HepG2 (cell line): ENCODE measurements at places on chromosomes 4 and X.
A peak's percentile ranks its signal among the peaks of the same experiment; 100 is the strongest.

- no peak for DNase-seq
These were observed 1603.0 kb upstream of the TENM3 start for GRCh38 chr4:180640193-180640592.

- DNase-seq = no peak
These were observed 269.3 kb upstream of the HS3ST1 start for GRCh38 chr4:11698033-11698432.

- no peak for DNase-seq
These were observed 158.1 kb downstream of the KDR start for GRCh38 chr4:54967289-54967688.

GRCh38 chrX:10555846-10556245 lies 64.5 kb downstream of the MID1 start:
- no peak for DNase-seq

GRCh38 chrX:100750883-100751282 lies 19.0 kb upstream of the SYTL4 start:
- no peak for DNase-seq

GRCh38 chr4:127188847-127189246 lies 443.9 kb upstream of the INTU start:
- DNase-seq = no peak

- no peak for DNase-seq
These were observed 69.0 kb downstream of the HPRT1 start for GRCh38 chrX:134528960-134529359.

DNA sequence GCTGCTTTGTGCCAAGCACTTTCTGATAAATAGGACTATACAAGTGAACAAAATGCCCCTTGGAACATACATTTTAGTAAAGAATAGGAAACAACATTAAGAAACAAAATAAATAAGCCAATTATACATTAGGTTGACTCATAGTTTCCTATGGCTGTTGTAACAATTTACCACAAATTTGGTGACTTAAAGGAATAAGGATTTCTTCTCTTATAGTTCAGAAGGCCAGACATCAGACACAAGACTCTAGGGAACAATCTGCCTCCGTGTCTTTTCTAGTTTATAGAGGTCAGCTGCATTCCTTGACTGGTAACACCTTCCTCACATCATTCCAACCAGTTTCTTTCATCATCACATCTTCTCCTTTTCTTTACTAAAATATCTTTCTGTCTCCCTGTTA lies 235.9 kb upstream of the PCDH18 start:
- DNase-seq = no peak

- no peak for DNase-seq
These were observed 123.4 kb upstream of the PACRGL start for GRCh38 chr4:20576861-20577260.

- no peak for DNase-seq
These were observed 287.0 kb upstream of the RASGEF1B start for GRCh38 chr4:81758574-81759264.

GRCh38 chr4:80336582-80336981 lies 1.1 kb downstream of the CFAP299 start:
- DNase-seq = peak; percentile 13

GRCh38 chr4:39855909-39856512 lies 121.7 kb downstream of the PDS5A start:
- DNase-seq = no peak

DNA sequence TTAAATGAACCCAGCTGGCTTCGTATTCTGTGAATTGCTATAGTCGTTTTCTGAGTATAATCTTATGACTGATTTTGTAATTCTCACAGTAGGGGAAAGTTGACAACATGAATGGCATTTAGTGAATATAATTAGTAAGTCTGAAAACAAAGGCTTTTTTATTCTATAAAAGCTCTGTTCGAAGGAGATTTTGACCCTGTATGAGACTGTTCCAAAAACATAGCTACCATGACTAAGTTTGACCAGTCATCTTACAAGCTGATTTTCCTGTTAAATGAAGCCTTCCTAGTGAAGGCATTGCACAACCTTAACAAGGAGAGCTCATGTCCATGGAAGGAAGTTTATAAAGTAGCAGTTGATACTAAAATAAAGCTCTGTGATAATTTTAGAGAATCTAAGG lies 242.3 kb downstream of the RPA4 start:
- no peak for DNase-seq

- DNase-seq = peak; percentile 18
These were observed 59.7 kb downstream of the NBDY start for GRCh38 chrX:56788717-56789122.

GRCh38 chr4:48343551-48343950 lies 2.2 kb downstream of the SLAIN2 start:
- no peak for DNase-seq

- peak; percentile 15 for DNase-seq
These were observed 3.8 kb upstream of the CENPC start for GRCh38 chr4:67549123-67549522.

GRCh38 chr4:126018274-126018673 lies 703.5 kb downstream of the FAT4 start:
- no peak for DNase-seq

DNA sequence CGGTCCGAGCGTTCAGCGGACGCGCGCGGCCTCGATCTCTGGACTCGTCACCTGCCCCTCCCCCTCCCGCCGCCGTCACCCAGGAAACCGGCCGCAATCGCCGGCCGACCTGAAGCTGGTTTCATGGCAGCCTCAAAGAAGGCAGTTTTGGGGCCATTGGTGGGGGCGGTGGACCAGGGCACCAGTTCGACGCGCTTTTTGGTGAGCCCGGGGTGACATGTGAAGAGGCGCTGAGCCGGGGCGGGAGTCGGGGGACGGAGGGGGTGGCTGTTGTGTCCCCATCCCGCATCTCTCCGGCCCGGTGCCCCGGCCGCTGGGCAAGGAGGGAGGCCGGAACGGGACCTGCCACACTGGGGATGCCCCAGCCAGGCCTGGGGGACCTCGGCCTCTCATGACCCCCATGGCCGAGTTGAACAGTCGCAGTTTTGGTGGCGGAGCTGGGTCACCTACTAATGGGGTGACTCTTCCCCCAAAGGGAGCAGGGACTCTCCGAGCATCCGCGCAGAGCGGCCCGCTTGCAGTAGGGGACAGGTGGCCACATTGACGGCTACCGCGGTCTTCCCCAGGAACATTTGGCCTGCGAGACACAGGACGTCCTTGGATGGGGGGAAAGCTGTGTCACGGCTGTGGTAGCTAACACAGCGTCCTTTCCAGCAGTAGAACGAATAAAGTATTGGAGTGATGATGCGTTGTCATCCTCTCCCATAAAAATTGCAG lies at the start of gene GK:
Gene GK (plus strand): TSS at position 9 of the 717 bp plus-strand sequence. CDS start 115 bp downstream, at position 124.
- DNase-seq = no peak

DNA sequence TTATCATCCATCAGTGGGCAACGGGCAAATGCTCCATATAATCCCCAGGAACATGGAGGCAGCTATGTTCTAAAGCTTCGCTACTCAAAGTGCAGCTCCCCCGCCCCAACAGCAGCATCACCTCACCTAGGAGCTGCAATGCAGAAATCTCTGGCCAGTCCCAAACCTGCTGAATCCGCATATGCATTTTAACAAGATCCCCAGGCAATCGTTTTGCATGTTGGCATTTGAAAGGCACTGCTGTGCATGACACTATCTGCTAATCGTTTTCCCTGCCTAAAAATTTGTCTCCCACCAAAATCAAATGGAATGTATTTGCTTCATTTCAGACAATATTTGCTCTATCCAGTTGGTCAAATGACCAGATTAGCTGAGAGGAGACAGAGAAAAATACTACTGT lies 15.2 kb downstream of the ADGRG2 start:
- DNase-seq = no peak

GRCh38 chr4:77854431-77855111 lies 8.1 kb upstream of the MRPL1 start:
- DNase-seq = no peak

- no peak for DNase-seq
These were observed 9.5 kb upstream of the ANKRD50 start for GRCh38 chr4:124722071-124722470.

- DNase-seq = no peak
These were observed 36.0 kb downstream of the TRIML1 start for GRCh38 chr4:188175288-188175687.

GRCh38 chrX:119667111-119667878 lies 25.7 kb downstream of the SEPTIN6 start:
- DNase-seq = no peak

- DNase-seq = no peak
These were observed 357 bp upstream of the ADGRG2 start for GRCh38 chrX:19122641-19123009.

DNA sequence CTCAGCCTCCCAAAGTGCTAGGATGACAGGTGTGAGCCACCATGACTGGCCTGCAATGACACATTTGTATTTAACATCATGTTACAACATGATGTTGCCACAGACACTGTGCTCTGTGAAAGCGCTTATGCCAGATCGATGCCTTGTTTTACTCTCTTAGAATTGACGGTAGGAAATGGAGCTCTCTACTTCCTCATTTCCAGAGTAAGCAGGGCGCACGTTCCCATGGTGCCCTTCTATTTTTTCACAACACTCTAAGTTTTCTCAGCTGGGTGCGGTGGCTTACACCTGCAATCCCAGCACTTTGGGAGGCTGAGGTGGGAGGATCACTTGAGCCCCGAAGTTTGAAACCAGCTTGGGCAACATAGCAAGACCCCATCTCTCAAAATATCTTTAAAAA lies 60.7 kb upstream of the DHRSX start:
- DNase-seq = no peak

- no peak for DNase-seq
These were observed 46.9 kb downstream of the HSPA4L start for GRCh38 chr4:127829014-127829413.

- no peak for DNase-seq
These were observed 563 bp downstream of the FAM13A start for GRCh38 chr4:89056292-89056952.

DNA sequence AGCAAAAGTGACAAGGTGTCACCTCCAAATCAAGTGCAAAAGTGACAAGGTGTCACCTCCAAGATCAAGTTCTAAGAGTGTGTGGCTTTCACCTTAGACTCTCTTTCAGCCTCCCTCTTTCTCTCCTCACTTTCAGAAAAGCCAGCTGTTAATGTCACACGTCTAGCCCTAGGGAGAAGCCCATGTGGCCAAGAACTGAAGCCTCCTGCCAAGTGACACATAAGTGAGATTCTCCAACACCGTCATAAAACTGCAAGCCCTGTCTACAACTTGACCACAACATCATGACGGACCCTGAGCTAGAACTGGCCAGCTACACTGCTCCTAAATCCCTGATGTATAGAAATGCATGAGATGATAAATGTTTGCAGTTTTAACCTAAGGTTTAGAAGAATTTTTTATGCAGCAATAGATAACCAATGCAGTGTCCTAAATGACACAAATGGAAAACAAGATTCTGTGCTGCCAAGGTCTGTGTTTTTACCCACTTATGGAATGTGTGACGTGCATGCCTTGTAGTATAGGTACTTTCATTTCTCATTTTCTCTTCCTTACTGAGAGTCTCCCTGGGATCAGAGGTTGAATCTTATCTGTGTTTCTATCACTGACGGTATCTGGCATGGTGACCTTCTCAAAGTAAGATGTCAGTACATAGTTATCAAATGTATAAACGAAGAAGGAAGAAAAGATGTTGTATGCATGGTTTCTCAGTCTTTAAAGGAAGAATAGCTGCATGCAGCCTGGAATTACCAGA lies 25.0 kb downstream of the NLGN4X start:
- DNase-seq = no peak

DNA sequence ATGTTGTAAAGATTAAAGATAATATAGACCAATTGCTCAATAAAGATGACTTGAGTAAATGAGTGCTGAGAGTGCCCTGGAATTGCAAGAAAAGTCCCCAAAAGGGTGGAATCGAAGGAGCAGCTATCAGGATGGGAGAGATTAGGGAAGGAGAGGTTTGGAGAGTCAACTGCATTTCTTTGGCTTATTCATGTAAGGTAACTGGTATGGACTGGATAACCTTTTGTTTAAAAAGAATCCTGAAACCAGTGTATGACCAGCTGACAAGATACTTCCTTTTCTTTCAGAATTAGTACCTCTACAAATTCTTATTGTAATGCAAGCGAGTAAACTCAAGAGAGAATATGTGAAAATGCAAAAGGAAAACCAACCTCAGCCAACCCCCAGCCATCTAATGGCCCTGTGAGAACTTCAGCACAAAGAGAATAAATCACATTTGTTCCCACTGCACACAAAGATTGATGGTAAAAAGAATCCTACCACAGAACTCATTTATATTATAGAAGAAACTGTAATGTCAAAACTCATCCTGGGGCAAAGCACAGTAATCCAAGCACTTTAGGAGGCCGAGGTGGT lies 24.5 kb upstream of the SPP1 start:
- DNase-seq = no peak

GRCh38 chr4:41375561-41375960 lies 118.8 kb downstream of the UCHL1 start:
- DNase-seq = no peak

- DNase-seq = no peak
These were observed 177.8 kb upstream of the C1QTNF7 start for GRCh38 chr4:15250021-15250441.

DNA sequence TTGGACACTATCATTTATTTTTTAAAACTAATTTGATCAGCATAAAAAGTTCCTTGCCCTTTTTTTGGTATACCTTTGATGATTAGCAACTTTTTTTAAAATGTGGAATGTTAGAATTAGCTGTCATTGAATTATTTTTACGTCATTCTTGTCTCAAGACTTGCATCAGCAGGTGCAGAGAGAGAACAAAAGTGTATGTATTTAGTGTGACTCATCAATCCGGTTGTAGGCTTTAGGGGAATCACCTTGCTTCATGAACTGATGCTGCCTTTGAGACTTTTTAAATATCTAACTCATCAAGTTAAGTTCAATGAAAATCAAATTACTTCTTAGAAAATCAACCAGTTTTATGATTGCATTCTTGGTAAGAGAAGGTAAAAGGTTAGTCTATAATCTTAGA lies 125.1 kb downstream of the ARX start:
- peak; percentile 3 for DNase-seq

- DNase-seq = no peak
These were observed 1.2 kb downstream of the UCHL1 start for GRCh38 chr4:41257906-41258305.

DNA sequence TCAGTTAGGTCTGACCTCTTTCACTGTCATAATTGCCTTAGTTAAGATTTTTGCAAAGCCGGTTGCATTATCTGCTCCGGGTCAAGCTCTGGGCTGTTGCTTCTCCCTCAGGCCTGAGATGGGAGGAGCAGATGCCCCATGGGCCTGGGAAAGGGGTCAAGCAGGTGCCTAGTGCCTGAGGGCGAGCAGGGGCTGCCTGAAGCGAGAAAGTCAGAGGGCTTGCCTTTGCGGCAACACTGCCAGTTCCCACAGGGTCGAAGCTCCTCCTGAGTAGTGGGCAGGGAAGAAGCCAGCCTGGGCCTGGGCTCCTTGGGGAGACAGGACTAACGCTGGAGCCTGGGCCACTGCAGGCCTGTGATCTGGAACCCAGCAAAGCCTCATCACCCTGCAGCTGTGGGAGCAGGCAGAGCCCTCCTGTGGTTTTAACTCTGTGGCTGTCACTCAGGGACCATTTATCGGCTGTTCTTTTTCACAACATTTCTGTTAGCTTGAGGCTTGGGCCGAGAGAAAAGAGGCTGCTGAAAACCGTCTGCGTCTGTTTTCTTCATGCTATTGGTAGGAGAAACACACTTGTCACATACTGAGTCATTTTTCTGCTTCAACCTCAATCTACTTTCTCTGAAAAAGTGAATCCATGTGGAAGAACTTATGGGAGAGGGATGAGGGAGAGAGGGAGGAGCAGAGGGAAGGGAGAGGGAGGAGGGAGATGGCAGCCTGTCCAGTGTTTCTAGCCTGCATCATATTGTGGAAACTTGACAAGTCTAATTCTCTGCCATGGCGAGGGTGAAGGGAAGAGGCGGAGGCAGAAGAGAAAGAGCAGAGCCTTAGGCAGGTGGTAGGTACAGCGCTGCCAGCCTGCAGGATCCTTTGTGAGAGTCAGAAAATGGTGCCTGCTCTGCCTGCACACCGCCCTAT lies 68.4 kb downstream of the RHOH start:
- no peak for DNase-seq
